ENCODE measurements at places on chromosomes 5 and 9.

- no peak for DNase-seq
These were observed 10.2 kb downstream of the DCANP1 start for GRCh38 chr5:135436951-135437418.

DNA sequence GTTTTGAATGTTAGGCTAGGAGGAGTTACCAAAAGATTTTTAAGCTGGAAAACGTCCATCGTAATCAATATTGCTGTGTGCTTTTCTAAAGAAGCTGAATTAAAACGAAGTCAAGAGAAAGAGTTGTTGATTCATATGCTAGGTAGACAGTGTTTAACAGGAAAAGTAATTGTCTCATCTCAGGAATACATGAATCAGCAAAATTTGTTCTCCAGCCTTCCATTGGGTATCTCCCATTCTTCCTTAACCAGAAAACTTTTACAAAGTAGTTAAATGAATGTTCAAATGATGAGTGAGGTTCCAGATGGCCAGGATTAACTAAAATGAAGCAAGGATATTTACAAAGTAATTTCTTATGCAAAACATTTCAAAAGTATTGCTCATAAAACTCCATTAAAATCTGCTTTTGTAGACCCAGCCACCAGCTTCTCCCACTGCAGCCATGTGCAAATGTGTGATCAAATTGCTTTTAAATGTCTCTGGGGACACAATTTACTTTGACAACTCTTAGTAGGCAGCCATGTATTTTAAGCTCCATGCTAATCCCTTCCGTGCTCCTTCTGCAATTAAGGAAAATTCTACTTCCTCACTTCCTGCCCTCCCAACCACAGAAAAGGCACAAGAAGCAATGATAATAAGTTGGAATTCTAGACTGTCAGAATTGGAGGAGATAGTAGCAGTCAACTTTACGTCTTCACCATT is 121.2 kb downstream of the HTR4 start:
- DNase-seq: no peak

GRCh38 chr9:116741086-116741740 is 54.1 kb downstream of the TRIM32 start:
- DNase-seq: no peak

- DNase-seq: no peak
These were observed 72.2 kb downstream of the HSD17B4 start for GRCh38 chr5:119524485-119524884.

GRCh38 chr9:120186276-120186675 is 393.7 kb downstream of the CDK5RAP2 start:
- no peak for DNase-seq

GRCh38 chr9:99693888-99694287 is 127.8 kb upstream of the NR4A3 start:
- DNase-seq: no peak

DNA sequence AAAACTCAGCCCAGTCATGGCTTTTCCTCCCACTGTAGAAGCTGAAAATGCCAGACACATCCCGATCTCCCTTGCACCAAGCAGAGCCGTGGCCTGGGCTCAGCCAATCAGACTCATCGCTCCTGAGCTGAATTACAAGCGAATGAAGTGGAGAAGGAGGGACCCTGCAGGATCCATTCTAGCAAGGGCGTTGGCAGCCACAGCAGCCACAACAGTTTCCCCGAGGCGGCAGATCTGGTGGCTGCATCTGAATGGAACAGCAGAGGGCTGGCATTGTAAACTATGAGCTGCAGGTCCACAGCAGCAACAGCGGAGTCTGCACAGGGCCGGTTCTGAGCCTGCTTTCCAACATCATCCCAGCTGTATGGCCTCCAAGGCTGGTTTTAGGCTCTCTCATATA is 23.8 kb downstream of the ALG2 start:
- no peak for DNase-seq

- DNase-seq: no peak
These were observed 127.2 kb downstream of the DOCK8 start for GRCh38 chr9:341634-342421.

DNA sequence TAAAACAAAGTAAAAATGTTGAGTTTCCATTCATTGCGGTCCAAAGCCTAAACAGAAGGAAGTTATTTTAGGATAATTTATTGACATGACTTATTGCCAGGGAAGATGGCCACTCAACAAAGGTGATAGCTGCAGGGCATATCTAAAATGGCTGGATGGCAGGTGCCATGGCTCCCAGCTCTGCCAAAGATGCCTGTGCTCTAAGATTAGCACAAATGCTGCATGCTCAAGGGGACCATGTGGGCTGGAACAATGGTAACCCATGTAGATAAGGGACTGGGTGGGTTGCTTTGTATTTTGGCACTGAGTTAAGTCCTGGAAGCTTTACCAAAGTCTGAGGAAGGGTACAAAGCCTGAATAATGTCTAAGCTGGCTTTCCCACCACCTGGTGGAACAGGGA is 95.5 kb upstream of the IFNK start:
- no peak for DNase-seq

DNA sequence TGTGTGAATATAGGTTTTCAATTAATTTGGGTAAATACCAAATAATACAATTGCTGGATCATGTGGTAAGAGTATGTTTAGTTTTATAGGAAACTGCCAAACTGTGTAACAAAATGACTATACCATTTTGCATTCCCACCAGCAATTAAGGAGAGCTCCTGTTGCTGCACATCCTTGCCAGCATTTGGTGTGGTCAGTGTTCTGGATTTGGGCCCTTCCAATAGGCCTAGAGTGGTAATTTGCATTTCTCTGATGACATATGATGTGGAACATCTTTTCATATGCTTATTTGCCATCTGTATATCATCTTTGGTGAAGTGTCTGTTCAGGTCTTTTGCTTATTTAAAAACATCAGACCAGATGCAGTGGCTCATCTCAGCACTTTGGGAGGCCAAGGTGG is 11.6 kb upstream of the RFK start:
- no peak for DNase-seq

DNA sequence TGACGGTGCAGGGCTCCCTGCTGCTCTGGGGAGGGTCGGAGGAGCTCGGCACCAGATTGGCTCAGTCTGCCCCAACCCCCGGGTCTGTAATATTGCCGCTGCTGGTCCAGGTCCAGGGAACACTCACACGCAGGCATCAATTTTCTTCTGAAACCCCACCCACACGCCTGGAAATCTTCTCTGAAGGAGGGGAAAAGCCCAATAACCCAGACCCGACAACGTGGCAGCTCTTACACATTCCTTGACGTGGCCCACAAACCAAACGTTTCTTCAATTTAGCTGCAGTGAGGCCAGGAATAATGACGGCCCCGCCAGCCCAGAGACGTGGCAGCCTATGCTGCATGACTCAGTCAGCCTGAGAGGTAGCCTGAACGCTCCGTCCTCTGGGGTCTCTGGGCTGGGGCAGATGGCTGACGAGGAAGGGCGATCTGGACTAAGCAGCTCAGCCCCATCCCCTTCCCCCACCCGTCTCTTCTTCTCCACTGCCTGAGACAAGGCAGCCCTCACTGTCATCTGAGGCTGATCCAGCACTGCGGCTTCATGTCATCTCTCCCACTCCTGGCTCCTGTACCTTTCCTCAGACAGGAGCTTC is 9.9 kb upstream of the SPARC start:
- no peak for DNase-seq

- DNase-seq: no peak
These were observed 3.1 kb upstream of the HOMER1 start for GRCh38 chr5:79516986-79517385.

GRCh38 chr5:11797132-11797531 is 107.1 kb downstream of the CTNND2 start:
- DNase-seq: no peak

GRCh38 chr9:123609844-123610243 is 253.8 kb downstream of the CRB2 start:
- no peak for DNase-seq

DNA sequence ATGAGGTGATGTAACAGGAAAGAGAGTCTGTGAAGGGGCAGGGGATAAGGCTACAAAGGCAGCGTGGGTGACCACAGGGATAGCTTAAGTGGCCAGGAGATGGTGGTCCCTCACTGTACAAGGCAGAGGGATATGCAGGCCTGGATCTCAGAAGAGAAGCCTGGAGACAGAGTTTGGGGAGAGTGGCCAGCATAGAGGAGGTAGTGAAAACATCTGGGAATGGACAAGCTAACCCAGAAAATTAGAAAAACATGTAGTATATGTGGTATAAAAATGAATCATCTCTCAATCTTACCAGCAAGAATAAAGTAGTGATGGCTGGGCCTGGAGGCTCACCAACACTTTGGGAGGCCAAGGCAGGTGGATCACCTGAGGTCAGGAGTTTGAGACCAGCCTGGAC is 349.2 kb upstream of the KLF4 start:
- no peak for DNase-seq

DNA sequence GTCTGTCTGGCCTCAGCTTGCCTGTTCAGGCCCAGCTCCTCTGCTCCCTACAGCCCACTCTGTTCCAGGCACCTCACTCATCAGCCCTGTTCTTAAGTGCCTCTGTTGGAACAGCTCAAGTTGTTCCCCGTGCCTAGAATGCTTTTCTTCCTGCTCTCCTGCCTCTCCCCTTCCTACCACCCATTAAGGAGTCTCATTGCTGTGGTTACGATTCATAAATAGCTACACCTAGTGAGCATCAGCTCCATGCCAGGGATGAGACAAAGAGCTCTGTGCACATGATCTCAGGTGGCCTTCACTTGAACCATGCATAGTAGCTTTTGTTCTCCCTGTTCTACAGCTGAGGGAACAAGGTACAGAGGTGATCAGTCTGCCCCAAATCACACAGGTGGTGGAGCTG is 54.3 kb downstream of the PSD2 start:
- no peak for DNase-seq

- no peak for DNase-seq
These were observed 66.8 kb upstream of the ITGA2 start for GRCh38 chr5:52922384-52922783.

- DNase-seq: no peak
These were observed 707.0 kb upstream of the ACO1 start for GRCh38 chr9:31677415-31677814.

DNA sequence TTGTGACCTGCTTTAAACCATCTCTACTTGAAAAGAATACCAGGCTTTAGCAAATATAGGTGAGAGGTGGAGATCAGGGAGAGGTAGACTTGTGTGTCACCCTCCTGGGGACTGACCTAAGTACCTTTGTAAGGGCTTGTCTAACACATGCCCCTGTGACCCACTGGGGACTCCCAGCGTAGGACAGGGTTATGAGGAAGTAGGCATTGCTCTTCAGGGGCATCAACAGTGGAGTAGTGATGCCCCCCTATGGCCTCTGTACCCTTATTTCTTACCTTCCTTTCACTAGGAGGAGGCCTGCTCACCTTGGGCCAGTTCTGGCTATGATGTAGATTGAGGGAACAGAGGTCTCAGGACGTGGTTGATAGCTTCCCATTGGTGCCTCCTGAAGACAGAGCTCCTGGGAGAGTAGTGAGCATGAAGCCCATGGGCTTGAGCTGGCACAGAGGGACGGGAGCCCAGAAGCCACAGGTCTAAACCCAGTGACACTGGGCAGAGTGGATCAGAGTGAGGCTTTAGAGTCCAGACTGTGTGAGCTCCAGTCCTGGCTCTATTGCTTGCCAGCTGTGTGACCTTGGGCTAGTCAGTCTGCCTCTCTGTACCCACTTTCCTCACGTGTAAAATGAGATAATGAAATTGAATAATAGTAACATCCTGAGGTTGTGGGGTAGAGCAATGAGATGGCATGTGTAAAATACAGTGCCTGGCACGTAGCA is 191.7 kb downstream of the AOPEP start:
- peak; percentile 32 for DNase-seq

DNA sequence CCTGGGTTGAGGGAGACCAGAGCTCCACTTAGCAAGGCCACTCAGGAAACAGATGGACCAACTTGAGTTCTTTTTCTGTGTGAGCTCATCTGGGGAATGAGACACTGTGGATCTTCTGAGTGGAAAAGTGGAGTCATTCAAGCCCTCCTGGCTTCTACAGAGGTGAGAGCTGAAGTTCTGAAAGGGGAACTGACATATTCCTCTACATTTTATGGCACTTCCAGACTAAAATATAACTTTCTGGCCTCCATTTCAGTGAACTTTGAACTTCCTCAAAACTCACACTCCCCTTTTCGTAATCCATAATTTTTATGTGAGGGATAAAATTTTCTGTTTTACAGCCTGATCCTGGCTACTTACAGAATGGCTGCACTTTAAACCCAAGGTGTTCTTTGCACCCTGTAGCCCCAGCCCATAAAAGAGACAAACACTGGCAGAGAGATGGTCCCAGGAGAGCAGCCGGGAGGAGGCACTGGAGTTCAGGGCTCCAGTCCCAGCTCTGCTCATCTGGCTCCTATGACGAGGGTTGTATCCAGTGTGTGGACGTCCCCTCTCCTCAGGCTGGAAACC is 10.8 kb downstream of the SPAAR start:
- DNase-seq: no peak

- DNase-seq: no peak
These were observed 7.7 kb upstream of the RPL26L1 start for GRCh38 chr5:172951371-172952033.

- no peak for DNase-seq
These were observed 51.2 kb upstream of the FSTL4 start for GRCh38 chr5:133663397-133664054.

DNA sequence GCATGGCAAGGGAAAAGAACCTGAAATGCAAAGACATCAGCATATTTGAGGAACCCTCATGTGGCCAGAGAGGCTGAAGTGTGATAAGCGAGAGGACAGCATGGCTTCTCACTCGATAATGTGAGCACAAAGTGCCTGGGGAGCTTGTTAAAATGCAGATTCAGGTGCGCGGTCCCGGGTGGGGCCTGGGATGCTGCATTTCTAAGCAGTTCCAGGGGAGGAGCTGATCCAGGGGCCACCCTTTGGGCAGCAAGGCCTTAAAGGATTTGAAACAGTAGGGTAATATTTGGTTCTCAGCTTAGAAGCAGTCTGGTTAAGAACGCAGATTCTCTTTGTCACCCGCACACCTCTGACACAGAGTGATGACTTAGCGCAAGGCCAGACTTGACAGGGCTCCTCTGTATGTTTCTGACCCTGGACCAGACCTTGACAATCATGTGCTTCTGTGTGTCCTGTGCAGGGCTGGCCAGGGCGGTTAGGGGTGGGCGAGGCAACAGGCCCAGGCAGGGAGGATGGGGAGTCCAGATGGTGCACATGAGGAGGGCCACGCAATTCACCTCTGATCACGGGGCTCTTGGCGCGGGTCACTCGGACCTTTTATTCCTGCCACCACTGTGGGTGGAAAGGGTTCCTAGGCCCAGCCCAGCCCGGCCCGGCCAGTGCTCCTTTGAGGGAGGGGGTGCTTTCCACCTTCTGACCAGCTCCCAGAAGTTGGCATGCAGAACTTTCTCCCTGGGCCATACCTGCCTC is 62.8 kb upstream of the TBC1D2 start:
- no peak for DNase-seq

GRCh38 chr5:153485641-153486040 is 4.8 kb upstream of the GRIA1 start:
- DNase-seq: no peak

DNA sequence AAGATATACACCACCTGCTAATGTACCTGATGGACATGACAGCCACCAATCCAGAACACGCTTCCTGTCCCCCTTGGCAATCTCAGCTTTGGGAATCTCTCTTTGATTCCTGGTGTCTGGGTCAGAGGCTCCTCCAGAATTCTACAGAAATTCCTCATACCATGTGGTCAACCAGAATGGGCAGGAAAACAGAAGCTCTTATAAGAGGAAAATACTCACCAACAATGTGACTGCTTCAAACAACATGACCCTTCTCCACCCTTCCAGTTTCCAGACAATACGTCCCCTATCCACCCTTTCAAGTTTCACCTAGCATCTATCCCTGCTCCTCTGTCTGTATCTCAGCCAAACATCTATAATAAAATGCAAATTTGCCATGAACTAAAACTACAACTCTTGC is 247.2 kb downstream of the DENND1A start:
- no peak for DNase-seq

GRCh38 chr9:124254261-124254682 is 3.5 kb upstream of the NEK6 start:
- peak; percentile 46 for DNase-seq

GRCh38 chr9:125529589-125530515 is 177.2 kb downstream of the MAPKAP1 start:
- DNase-seq: no peak
